ENCODE measurements at places on chromosomes 6 and 20.

GRCh38 chr20:43746344-43747137 is 19.7 kb upstream of the GTSF1L start:
- DNase-seq, result no peak

- DNase-seq, result no peak
These were observed 133.0 kb upstream of the RUNX2 start for GRCh38 chr6:45195137-45195536.

DNA sequence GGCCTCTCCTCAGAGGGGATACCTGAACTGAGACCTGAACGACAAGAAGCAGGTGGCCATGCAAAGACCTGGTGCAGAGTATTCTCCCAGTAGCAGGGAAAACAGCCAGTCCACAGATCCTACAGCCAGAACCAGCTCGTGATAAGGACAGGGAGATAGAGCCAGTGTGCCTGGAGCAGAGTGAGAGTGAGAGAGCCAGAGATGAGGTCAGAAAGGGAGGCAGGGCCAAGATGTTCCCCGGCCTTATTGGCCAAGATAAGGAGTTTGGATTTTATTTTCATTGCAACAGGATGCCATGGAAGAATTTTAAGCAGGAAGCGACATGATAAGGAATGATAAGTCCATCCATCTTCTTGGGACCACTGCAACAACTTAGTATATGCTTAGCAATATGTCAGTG is 111.8 kb downstream of the UBE3D start:
- no peak for DNase-seq

GRCh38 chr6:139960671-139961070 is 586.2 kb upstream of the CITED2 start:
- no peak for DNase-seq

DNA sequence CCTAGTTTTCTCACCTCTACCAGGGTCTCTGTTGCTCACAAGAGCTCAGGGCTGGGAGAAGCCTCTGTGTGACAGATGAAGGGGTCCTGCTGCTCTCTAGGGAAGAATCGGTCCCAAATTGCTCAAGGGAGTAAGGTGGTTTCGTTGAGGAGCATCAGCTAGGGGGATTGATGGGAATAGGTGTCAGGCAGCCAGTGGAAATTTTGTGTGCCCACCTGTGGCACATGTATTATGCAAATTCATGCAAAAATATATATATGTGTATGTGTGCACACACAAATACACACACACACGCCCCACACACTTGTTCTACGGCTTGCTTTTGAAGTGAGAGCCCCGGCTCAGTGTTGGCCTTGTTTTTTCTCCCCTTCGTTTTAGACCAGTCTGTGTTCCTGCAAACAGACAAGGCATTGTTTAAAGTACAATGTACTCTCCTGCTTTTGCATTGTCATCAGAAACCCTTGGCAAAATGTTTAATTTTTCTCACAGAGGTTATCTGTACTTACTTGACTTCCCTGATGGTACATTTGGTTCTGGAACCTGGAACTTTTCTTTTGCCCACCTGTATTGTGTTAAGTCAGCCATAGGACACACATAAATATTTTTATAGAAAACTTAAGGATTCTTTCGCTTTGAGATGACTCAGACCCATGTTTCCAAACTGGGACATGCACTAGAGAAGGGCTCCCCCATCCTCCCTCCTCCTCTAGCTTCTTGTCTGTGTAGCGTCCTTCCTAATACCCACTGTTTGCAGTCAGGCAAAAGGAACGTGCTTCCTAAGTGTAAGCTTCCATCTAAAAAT is 26.7 kb downstream of the FOXO3 start:
- peak; percentile 58 for DNase-seq

DNA sequence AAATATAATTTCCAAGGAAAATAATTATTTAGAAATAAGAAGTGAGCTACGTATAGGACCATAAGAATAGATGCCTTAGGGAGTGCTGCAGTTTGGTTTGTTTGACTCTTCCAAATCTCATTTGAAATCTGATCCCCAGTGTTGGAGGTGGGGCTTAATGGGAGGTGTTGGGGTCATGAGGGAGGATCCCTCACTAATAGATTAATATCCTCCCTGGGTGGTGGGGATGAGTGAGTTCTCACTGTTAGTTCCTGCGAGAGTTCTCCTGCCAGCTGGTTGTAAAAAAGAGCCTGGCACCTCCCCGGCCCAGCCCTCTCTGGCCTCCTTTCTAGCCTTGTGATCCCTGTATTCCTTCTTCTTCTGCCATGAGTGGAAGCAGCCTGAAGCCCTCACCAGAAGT is 69.3 kb downstream of the RCAN2 start:
- DNase-seq, result no peak

DNA sequence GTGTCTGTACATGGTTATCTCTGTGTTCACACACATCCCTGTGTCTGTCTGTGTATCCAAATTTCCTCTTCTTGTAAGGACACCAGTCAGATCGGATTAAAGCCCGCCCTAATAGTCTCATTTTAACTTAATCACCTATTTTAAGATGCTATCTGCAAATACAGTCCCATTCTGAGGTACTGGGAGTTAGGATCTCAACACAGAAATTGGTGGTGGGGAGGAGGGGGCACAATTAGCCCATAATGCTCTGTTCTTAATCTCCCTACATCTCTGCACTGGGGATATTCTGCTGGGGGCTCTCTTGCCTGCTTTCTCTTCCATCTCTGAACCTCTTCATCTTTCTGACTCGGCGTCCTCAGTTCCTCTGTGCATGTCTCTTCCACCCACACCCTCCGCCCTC is 320.7 kb downstream of the CDC5L start:
- DNase-seq, result no peak

DNA sequence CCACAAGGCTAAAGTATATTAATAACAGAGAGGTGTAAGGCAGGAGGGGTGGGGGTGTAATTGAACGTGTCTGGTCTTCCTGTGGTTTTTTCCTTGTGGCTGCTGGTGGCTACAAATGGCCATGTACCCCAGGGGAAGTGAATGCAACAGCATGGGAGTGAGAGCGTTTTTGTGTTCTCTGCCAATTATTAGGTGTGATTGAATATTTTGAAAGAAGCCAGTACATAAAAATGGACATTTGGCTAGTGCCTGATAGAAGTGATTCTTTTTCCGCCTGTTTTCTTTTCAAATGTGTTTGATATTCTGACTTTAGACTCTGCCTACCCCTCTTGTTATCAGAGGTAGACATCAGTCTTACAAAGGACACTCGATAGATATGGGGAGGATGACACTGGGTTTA is 141.3 kb downstream of the PRL start:
- DNase-seq, result no peak

DNA sequence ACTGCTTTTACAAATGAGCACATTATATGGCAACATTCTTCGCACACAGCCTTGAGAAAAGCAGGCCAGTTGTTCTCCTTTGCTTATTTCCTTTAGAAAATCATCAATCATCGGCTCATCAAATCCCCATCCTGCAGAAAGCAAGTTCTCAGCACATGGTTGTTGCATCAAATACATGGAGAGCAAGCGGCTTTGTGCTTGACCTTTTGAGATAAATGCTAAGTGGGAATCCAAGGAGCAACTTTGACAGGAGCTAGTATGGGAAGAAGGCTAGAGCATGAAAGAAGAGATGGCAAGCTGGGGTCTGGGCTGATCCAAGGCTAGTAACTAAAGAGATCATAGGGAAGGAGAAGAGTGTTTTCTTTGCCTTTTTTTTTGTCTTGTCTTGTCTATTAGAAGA is 43.2 kb upstream of the ADTRP start:
- no peak for DNase-seq
